ENCODE measurements at places on chromosomes 7 and 10.
A peak's percentile ranks its signal among the peaks of the same experiment; 100 is the strongest.

GRCh38 chr7:34452363-34452762 is 205.7 kb upstream of the NPSR1 start:
- DNase-seq, result no peak

DNA sequence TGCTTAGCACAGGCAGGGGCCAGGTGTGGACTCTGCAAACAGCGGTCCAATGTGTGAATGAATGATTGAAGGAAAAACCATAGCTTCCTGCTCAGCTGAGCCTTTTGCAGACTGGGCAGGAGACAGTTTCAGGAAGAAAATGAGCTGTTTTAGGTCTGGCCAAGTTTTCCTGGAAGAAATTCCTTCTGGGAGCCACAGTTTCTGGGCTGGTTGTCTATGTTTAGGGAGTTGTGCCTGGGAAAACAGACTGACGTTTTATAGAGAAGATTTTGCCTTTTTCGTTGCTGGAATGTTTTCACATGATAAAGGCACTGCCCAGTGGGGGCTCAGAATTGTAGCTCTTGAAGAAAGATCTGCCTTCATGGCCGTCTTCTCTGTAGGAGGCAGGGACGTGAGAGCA is 255.1 kb downstream of the CCSER2 start:
- DNase-seq, result no peak

GRCh38 chr10:113236998-113237397 is 287.0 kb downstream of the TCF7L2 start:
- no peak for DNase-seq

GRCh38 chr7:48899932-48900331 is 24.4 kb upstream of the CDC14C start:
- DNase-seq, result no peak

GRCh38 chr10:48740988-48741387 is 56.3 kb downstream of the WDFY4 start:
- no peak for DNase-seq

DNA sequence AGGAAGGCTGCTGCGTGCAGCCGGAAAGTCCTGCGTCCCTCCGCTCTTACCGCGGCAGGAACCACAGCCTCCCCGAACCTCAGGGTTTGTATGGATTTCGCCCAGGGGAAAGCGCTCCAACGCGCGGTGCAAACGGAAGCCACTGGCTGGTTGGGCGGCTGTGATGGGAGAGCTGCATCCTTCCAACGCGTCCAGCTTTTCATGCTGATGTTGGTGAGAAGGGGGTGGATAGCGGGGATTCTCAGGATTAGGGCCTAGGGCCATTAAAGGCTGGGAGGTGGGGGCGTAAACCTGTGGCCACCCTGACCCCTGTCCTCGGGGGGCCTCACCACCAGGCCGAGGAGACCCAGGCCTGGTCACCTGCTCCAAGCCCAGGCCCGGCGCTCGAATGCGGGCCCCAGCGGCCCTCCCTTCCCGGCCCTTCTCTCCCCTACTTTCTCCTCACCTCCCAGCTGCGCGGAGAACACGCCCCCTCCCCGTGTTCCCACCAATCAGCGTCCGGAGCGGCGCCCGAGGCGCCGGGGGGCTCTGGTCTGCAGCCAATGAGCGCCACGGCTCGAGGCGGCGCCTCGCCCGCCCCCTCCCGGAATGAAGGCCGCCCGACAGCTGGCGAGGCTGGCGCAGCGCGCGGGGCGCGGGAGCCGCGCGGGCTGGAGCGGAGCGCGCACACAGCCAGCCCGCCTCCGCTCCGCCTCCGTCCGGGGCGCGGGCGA is 458 bp upstream of the NANOS1 start:
- peak; percentile 69 for DNase-seq

DNA sequence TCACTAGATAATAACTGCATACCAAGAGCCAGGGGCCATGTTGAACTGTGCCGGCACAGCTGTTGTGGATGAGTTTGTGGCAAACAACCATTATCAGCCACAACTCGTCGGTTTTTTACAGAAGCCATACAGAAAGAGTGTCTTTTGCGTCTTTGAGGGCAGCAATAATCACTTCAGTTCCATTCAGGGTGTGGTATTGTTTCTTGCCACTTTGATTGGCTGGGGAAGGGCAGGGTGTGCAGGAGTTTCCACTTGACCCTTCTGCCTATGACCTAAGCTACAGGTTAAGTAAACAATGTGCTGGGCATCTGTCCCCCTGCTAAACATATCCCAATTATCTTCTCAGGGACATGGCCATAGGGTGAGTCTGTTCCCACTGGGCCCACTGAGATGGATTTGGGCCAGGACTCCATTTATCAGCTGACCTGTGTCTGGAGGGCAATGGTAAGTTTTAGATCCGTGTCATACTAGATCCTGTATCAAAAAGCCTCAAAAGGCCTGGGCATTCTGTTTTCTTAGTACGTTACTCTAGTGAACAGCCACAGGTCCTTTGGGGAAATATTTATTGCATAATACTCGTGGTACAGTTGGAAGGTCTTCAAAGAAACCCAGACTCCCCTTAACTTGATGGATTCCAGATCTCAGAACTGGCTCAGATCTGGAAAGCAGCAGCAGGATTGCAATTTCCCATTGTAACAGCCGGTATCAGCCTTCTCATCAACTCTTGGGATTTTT is 15.9 kb downstream of the ZNF3 start:
- no peak for DNase-seq

DNA sequence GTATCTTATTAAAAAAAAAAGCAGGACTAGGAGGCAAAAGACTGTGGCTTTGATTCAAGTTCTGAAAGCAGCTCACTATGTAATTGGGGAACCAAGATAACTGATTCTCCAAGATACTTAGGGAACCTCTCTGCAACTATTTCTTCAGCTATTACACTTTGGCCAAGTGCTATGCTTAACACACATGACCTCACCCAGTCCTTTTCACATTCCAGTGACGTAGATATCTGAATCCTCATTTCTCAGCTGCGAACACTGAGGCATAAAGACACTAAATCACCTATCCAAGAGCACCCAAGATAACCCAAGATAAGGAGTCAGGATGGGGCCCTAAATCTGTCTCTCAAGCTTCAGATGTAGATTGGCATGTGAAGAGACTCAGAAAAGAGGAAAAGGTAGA is 133.6 kb downstream of the GLI3 start:
- DNase-seq, result no peak

- DNase-seq, result no peak
Observed at GRCh38 chr7:40530292-40530691, 395.5 kb downstream of the SUGCT start.

GRCh38 chr10:76839276-76839675 is 798.3 kb downstream of the KCNMA1 start:
- no peak for DNase-seq

DNA sequence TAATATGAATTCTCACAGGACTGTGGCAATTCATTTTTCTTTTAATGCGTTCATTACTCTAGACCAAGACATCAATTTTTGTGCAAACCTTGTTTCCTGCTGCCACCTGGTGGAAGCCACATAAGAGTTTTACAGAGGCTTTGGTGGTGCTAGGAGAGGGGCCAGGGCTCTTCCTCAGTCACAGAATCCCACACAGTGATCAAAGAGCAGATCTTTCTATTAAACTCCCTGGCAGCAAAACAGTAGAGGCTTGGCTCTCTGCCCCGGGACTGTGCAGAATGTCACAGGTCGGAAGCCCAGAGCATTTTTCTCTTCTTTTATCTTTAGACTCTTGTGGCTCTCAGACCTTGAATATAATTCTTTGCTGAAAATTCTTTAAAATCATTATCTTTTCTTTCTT is 506.4 kb upstream of the C7orf33 start:
- DNase-seq, result no peak

- no peak for DNase-seq
Observed at GRCh38 chr10:396107-396506, 260.9 kb downstream of the ZMYND11 start.

DNA sequence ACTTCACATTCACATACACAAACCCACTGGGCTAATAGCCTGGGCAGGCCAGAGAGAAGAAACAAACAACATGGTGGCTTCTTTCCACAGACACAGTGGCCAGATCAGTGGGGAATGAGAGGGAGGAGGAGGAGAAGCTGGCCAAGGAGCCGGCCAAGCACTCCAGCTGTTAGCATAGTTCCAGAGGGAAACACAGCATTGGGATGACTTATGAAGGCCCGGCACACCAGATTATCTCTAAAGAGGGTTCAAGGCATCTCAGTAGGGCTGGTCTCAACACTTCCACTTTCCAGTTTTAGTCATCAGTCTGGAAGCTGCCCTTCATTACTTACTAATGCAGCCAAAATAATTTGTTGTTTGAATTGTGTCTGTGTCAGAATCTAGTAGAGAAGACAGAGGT is 42.1 kb upstream of the GPR26 start:
- DNase-seq, result no peak

DNA sequence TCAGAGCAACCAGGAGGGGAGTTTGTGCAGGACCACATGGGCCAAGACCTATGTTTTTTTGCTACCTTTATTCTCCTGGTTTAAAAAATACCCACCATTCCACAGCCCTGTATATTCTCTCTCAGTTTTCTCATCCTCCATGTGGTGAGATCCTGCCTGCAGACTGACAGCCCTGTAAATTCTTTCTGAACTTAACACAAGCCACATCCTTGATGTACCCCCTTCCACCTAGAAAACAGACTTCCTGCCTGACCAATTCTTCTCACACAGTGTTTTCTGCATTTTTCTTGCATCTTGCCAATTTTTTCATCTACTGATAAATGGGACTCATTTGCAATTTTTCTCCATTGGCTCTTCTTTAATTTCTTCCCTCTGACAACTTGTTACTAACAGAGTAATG is 78.4 kb downstream of the INSYN2A start:
- no peak for DNase-seq

- no peak for DNase-seq
Observed at GRCh38 chr7:129368389-129368986, 65.7 kb upstream of the STRIP2 start.

DNA sequence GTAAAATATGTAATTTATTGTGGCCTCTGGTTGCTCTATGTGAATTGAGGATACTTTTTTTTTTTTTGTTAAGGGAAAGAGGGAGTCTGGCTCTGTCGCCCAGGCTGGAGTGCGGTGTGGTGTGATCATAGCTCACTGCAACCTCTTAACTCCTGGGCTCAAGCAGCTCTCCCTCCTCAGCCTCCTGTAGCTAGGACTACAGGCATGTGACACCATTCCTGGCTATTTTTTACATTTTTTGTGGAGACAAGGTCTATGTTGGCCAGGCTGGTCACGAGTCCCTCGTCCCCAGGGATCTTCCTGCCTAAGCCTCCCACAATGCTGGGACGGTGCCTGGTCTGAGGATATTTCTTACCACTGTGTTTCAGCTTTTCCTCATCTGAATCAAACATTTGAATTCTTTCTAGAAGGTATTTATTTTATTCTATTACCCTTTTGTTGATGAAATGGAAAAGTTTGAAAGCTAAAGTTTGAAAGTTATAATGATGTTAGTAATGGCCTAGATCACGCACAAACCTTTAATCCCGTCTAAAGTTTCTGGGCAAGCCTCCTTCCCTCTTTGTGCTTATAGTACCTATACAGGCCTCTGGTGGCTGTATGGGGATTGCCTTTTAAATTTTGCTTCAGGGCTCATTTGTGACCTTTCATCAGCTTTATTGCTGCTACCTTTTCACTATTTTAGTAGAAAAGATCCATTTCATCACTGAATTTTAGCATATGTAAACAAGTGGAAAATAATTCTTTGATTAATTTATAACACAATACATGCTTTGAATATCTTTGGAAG is 2.0 kb downstream of the IFRD1 start:
- DNase-seq, result no peak

DNA sequence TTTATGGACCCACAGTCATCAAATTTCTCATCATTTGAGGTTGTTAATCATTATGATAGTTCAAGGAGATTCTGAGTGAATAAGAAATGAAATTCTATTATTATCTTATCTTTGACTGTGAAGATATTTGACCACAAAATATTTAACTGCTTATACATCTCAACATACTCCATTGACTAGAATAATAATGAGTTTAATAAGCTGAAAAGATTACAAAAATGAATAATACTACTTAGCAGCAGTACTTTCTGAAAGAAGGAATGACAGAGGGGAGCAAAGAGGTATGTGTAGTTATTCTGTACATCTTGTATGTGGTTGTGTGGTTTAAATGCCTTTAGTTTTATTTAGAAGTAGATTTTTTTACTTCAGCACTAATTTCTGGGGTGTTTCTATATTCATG is 214.2 kb downstream of the PRKG1 start:
- no peak for DNase-seq

GRCh38 chr7:101845974-101846373 is 28.5 kb downstream of the CUX1 start:
- DNase-seq, result no peak

DNA sequence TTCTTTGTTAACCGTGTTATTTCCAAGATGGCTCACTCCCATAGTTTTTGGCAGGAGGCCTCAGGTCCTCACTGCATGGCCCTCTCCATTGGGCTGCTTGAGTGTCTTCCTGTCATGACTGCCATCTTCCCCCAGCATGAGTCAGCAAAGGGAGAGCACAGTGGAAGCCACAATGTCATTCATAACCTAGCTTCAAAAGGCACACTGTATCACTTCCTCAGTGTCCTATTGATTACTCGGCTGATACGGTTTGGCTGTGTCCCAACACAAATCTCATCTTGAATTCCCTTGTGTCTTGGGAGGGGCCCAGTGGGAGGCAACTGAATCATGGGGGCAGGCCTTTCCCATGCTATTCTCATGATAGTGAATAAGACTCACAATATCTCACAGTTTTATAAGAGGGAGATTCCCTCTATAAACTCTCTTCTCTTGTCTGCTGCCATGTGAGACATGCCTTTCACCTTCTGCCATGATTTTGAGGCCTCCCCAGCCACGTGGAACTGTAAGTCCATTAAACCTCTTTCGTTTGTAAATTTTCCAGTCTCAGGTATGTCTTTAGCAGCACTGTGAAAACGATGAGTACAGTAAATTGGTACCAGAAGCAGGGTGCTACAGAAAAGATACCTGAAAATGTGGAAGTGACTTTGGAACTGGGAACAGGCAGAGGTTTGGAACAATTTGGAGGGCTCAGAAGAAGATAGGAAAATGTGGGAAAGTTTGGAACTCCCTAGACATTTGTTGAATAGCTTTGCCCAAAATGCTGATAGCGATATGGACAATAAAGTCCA is 106.5 kb downstream of the PRLHR start:
- DNase-seq, result no peak

- DNase-seq, result no peak
Observed at GRCh38 chr7:16755397-16755796, 1.8 kb downstream of the TSPAN13 start.

- no peak for DNase-seq
Observed at GRCh38 chr10:111278266-111278665, 201.4 kb downstream of the ADRA2A start.

DNA sequence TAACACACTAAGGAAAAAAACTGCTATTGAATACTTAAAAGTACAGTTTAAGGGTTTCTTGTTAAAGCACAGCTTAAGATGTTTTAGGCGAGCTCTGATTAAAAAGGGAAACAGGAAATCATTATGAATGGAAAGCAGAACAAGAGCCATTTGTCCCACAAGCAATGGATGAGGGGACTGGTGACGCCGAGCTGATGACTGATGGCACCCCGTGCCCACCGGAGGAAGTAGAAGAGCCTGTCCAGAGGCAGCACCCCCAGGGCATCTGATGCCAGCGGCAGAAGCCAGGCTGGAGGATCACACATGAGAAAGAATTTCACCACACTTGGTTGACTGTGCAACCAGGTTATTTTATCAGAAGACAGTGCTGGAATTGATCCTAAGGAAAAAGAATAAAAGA is 15.0 kb upstream of the INSIG1 start:
- no peak for DNase-seq

GRCh38 chr10:68296843-68297663 is 34.8 kb upstream of the HNRNPH3 start:
- no peak for DNase-seq

GRCh38 chr7:158538156-158538946 is 49.3 kb downstream of the PTPRN2 start:
- no peak for DNase-seq

- no peak for DNase-seq
Observed at GRCh38 chr10:124249196-124249595, 155.8 kb upstream of the CHST15 start.
